Epithelial cell of proximal tubule (primary cell): ENCODE measurements at places on chromosomes 16 and 17. TPM values are rescaled to one million over a fixed set of nuclear protein-coding genes. Genes with fewer than 3 reads are reported as not detected.
A peak's percentile ranks its signal among the peaks of the same experiment; 100 is the strongest.

The HOXB3 gene
- total RNA-seq, result 22.6 and 49.9 TPM in 2 replicates

The FAM83G gene
- total RNA-seq, result 19.3 and 24.7 TPM in 2 replicates

DNA sequence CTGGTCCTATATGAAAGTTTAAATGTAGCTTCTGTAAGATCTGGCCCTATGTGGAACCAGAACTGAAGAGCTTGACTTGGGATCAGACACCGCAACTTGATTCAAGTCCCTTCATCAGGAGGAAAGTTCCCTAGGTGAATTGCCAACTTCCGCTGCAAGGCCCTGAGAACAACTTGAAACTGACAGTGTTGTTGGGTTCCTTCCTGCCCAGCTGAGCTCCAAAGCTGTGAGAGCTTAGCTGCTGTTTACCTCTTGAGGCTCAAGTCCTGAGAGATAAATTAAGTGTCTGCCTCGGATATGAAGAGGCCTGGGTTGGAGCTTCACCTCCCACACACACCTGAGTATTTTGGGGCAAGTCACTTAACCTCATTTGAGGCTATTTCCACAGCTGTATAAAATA lies 44.7 kb downstream of the REXO5 start:
- no peak for DNase-seq

- no peak for DNase-seq
Measured at GRCh38 chr17:192666-193425, 11.4 kb upstream of the DOC2B start.

DNA sequence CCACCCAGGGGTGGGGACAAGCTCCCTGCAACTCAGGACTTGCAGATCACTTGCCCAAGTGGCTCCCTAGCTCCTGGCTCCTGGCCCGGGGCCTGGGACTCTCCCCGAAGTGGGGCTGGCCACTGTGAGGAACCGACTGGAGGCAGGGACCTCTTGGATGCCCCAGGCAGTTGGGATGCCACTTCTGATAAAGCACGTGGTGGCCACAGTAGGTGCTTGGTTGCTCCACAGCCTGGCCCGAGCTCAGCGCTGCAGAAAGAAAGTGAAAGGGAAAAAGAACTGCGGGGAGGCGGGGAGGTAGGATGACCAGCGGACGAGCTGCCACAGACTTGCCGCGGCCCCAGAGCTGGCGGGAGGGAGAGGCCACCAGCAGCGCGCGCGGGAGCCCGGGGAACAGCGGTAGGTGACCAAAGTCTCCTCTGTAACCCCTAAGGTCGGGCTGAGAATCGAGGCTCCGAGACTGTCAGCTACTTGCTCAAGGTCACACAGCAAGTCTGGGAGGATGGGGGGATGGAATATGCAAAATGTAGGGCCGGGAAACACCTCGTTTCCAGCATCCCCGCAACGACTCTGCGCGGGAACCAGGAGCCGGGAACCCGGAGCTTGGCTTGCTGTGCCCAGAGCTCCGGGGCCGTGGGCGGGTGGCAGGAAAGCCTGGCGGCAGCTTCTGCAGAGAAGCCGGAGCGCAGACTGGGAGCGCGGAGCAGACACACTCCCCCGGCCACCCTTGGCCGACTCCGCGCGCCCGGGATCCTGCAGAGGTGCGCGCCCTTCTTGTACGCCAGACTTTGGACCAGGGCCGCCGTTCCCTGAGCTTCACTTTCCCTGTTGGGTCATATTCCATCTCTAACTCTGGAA lies 1.9 kb downstream of the CIITA start:
- no peak for DNase-seq

DNA sequence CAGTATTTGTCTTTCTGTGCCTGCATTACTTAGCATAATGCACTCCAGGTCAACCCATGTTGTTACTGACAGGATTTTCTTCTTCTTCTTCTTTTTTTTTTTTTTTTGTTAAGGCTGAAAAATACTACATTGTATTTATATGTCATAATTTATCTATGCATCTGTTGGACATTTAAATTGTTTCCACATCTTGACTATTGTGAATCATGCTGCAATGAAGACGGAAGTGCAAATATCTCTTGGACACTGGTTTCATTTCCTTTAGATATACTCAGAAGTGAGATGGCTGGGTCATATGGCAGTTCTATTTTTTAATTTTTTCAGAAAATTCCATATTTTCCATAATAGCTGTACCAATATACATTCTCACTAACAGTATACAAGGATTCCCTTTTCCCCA lies 272.7 kb upstream of the PMFBP1 start:
- no peak for DNase-seq

- no peak for DNase-seq
Measured at GRCh38 chr16:50500171-50500874, 47.9 kb upstream of the NKD1 start.

- no peak for DNase-seq
Measured at GRCh38 chr16:70685938-70686375, at the start of gene MTSS2. TSS of gene MTSS2 (minus strand) at chr16:70686053. CDS start at chr16:70685791, 262 bp downstream.

DNA sequence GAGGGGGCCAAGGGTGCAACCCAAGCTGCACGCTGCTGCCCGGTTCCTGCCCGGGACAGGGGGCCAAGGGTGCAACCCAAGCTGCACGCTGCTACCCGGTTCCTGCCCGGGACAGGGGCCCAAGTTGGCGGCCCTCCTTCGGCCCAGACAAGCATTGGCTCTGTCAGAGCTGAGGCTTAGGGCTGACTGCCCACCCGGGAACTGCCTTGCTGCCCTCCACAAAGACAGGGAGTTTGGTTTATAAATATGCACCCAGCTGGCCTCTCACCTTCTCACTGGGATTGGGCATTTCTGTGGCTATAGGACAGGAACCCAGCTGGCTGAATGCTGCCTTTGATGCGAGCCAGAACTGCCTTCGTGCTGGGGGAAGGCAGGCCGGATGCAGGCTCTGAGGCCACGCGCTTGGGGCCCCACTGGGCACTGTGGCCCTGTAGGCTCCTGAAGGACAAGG lies 105.7 kb downstream of the IRX5 start:
- DNase-seq, result no peak

DNA sequence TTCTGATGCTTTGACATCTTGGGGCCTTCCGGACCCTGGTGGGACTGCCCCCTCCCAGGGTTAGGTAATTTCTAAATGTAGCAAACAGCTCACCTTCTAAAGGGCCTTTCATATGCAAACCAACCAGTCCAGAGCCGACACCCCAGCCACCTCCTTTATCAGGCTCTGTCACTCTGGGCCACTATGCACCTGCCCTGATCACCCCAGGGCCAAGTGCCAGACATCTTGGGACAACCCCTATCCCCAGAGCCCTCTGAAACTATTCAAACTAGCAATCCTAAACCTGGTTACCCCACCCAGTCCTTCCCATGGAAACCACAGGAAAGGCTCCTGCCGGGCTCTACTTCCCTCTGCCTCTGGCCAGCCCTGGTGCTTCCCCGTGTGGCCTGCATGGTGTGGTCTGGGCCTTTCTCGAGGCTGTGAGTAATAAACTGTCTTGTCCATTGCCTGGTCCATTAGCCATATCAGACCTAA lies 91.2 kb upstream of the TNRC6C start:
- DNase-seq, result no peak

The CDC27 gene
- total RNA-seq, result 28.1 and 73.9 TPM in 2 replicates

GRCh38 chr17:77209330-77209748 lies 68.6 kb downstream of the SEC14L1 start:
- no peak for DNase-seq

DNA sequence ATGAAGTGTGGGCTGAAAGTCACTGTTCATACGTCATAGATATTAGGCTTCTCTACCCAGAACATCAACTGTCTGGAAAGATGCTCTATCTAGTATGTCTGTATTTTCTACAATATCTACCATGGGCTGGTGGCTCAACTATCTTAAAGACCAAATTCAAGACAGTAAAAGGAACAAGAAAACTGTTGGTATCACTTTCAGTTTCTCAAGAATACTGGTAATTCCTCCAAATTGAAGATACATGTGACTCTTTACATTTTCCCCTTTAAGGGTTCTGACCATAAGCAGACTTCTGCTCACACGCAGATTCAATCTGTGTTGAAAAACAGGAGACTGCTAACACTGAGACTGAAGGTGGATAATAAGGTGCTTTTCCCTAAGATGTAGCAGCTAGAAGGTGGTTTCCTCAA lies 24.2 kb downstream of the XPO6 start:
- no peak for DNase-seq

DNA sequence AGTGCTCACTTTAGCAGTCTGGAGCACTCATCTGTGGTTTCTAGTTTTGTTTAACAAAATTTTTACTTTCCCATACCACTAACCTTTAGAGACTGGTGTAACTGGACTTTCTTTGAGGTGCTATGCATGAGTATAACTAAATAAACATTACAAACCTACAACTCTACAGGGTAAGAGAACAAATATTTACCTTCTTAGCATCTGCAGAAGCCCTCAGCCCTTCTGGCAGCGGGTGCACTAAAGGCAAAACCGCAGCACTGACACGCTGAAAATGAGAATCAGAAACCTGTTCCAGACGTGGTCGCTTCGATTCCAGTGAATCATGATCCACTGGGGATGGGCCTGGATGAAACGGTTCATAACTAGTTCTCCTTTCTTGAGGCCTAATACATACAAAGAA lies 43.7 kb downstream of the NCOR1 start:
- no peak for DNase-seq

The FA2H gene
- total RNA-seq, result 3.3 and 11.5 TPM in 2 replicates

DNA sequence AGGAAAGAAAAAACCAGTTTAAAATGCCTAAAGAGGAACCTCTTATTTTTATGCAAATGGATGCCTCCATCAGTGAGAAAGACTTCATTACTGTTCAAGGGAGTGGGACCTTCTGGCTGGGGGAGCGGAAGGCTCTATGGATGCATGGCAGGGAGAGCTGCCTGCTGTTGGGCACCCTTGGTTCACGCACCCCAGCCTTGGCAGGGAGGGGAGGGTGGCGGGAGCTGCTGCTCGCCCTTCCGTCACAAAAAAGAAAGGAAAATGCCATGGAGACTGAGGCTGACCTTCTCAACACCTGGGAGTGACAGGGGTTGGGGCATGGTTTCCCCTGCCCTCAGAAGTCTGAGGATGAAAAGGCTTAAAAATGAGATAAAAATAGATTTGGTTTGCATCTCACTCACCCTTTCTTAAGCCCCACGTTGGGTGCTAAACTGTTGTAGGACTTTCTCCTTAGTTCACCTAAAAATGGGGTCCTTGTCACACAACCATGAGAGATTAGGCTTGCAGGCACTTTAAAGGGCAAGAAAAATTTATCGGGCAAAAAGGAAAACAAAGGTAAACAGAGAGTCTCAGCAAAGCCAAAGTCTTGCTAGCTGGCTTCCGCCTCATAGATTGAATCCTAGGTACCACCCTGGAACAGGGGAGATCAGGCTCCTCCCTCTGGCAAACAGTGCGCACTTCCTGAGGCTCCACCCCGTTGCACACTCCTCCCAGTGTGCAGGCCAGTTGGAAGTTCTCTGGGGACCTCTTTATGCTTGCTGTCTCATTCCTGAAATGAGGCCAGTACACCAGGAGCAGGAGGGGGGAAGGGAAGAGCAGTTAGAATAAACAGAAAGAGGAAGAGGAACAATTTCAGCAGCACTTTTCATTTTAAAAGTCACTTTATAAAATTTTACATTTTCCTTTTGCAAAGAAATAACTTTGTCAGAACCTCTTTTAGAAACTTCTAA lies 31.6 kb downstream of the PHKB start:
- no peak for DNase-seq

The SLC47A1 gene
- 0.52 and 1.7 TPM in 2 replicates for total RNA-seq

DNA sequence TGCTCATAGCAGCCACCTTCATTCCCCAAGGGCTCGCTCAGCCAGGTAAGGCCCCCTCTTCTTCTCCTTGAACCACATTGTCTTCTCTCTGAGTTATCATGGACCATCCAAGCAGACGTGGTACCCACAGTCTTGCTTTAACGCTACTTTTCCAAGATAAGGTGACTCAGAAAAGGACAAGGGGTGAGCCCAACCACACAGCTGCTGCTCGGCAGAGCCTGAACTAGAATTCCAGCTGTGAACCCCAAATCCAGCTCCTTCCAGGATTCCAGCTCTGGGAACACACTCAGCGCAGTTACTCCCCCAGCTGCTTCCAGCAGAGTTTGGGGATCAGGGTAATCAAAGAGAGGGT lies 272 bp downstream of the CCL2 start:
- no peak for DNase-seq

GRCh38 chr17:72489272-72489641 lies 368.4 kb downstream of the SOX9 start:
- no peak for DNase-seq

The GNGT2 gene
- 1.4 and 1.8 TPM in 2 replicates for total RNA-seq

GRCh38 chr16:89343501-89344457 lies 126.3 kb downstream of the ZNF778 start:
- no peak for DNase-seq

The CHTF8 gene
- 47.4 and 53.7 TPM in 2 replicates for total RNA-seq

The GPATCH8 gene
- total RNA-seq, result 12.6 and 13.7 TPM in 2 replicates

DNA sequence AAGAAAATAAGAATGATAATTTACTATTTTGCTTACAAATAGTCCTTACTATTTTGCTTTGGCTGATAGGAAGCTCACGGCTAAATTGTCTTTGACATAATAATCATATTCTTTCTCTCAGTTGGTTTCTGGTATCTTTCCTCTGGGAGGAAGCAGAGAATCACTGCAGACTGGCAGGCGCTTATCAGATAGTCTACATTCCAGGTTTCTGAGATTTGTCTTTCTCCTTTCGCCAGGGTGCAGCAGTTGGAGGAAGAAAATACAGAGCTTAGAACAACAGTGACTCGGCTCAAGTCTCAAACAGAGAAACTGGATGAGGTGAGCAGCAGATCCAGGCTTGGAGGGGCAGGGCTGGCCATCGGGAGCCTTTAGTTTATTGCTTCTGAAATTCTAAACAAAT lies 136.1 kb downstream of the RAB11FIP4 start:
- no peak for DNase-seq

The KRTAP3-2 gene
- total RNA-seq, result not detected in 2 replicates

The KLHL10 gene
- total RNA-seq, result not detected in 2 replicates

The ITGA3 gene
- 630 and 668 TPM in 2 replicates for total RNA-seq

GRCh38 chr16:74073456-74073855 lies 223.2 kb upstream of the PSMD7 start:
- DNase-seq, result no peak

The RASL10B gene
- total RNA-seq, result 0.92 and 1.6 TPM in 2 replicates

The ACAP1 gene
- total RNA-seq, result 0.81 and 1.4 TPM in 2 replicates

The TBX2 gene
- 1.7 and 2.2 TPM in 2 replicates for total RNA-seq

- DNase-seq, result peak; percentile 73
Measured at GRCh38 chr17:68759343-68760140, 158.4 kb upstream of the FAM20A start.

The SLC6A2 gene
- not detected in 2 replicates for total RNA-seq

DNA sequence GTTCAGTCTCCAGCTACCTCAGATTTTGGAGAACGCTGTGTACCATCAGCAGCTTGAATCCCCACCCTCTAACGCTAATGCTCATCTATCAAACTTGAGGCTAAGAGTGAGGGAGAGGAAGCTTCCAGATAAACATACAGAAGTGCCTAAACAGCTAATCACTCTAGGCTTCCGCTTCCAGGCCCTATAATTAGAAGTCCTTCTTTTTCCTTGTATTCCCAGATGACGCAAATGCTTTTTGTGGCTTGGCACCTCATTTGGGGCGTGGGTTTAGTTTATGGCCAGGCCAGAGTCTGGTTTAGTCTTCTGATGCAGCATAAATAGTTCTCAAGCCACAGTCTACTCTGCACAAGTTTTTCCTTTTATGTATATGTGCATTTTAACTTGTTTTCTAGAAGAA lies 263.4 kb downstream of the BCAS3 start:
- no peak for DNase-seq

The PRAC2 gene
- not detected in 2 replicates for total RNA-seq

- DNase-seq, result no peak
Measured at GRCh38 chr16:30458561-30459394, 13.1 kb upstream of the SEPHS2 start.

The TNFSF13 gene
- 5.2 and 6.4 TPM in 2 replicates for total RNA-seq

The OTOP3 gene
- not detected in 2 replicates for total RNA-seq

The ITGB4 gene
- total RNA-seq, result 22.6 and 33.3 TPM in 2 replicates
